IPS DF 19.7 (cell line): ENCODE measurements at places on chromosomes 5 and 9.

GRCh38 chr5:145531038-145531734, 304.0 kb downstream of the PRELID2 start:
- no peak for DNase-seq

GRCh38 chr9:30661925-30662324, 1722.5 kb upstream of the ACO1 start:
- no peak for DNase-seq

DNA sequence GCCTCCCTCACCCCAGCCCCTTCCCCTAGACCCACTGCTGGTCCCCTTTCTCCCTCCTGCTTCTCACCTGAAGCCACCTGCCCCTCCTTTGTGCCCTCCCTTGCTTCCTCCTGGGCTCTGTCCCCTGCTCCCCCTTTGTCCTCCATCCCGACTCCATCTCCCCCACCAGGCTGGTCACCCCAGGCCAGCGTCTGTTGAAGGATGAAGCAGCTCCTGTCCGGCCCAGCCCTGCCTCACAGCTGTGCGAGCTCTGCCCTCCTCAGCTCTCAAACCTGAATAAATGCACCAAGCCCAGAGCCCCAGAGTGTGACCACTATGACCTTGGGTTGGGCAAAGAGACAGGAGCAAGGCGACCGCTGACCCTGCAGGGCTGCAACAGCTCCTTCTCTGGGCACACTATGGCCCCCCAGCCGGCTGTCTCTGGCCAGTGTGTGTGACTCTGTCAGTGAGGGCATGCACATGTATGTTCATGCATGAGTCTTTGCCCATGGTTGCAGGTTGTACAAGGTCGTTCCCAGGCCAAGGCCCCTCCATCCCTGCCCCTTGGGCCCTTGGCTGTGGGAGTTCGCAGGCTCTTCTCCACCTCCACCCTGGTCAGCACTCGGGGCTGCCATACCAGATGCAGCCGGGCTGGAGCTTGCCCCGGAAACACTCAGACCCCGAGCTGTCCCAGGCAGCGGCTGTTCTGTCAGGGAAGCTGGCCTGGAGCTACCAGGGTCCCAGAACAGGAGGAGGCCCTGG, 3.3 kb downstream of the LCN12 start:
- DNase-seq, result no peak

DNA sequence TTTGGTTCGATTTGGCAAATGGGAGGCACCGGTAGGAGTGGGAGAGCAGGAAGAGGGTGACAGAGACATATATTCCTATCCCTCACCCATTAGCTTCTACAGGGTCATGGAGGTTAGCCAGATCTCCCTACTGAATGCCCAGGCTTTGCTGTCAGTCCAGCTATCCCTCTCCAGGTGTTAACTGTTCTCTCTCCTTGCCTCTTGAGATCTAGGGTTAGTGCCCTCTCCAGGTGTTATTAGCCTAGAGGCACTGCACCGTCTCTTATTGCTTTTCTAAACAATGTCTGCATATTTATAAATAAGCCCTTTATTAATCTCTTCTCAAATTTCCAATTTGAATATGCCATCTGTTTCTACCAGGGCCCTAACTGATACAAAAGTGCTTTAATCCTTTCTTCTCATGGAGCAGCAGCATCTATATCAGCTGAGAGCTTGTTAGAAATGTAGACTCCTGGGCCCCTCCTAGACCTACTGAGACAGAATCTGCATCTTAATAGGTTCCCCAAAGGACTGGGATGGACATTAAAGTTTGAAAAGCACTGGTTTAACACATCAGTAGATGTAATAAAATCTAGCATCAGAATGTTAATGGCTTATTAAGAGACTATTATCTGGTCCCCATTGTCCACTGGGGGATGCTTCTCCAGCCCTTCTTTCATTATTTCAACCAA, 322.5 kb upstream of the SLC24A2 start:
- DNase-seq, result peak; percentile 47

DNA sequence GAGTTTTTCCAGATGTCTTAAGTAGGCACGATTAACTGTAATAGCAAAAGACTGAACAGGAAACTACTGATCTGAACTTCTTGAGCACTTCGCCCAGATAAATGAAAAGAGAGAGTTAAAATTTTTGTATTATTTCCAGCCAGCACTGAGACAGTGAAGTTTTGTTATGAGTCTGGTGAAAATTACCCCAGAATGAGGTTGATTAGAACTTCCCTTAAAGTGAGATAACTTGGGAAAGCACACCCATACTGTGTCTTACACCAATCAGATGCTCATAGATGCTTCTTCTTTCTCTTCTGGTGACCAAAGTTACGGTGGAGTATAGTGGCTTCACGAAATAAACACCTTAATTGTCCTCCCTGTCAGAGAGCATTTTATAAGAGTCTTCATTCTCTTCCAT, 131.8 kb upstream of the SLC12A2 start:
- DNase-seq, result no peak

GRCh38 chr9:89464300-89464901, 33.5 kb downstream of the SEMA4D start:
- no peak for DNase-seq

- no peak for DNase-seq
These were observed 123.7 kb downstream of the ARHGEF28 start for GRCh38 chr5:73749485-73750270.

DNA sequence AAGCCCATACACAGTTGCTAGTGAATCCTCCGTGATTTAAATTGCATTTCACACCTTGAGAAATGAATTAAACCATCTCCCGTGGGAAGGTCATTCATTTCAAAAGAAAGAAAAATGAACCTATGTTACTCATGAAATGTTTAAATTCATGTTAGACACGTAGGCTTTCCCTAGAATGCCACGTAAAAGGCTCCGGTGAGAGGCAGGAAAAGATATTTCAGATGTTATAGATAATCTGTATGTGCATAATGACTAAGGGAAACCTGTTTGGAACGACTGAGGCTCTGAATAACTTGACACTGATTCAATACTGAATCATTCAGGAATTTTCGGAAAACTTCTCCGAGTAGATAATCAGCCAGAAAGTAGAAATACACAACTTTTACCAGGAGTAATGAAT, 134.3 kb upstream of the ICE1 start:
- no peak for DNase-seq
